Smooth muscle cell of the pulmonary artery (primary cell): ENCODE measurements at places on chromosomes 4 and X. TPM values are rescaled to one million over a fixed set of nuclear protein-coding genes. Genes with fewer than 3 reads are reported as not detected.

The AVPR2 gene
- total RNA-seq: not detected in 2 replicates

The RAI2 gene
- 0.76 and 2.0 TPM in 2 replicates for total RNA-seq

The FHDC1 gene
- 0.20 and 0.26 TPM in 2 replicates for total RNA-seq

The CLTRN gene
- 0.13 and 0.36 TPM in 2 replicates for total RNA-seq

The CXCL11 gene
- not detected in 2 replicates for total RNA-seq

The PAK3 gene
- total RNA-seq: 1.4 and 4.6 TPM in 2 replicates
